ENCODE measurements at places on chromosomes 11 and 22.

GRCh38 chr11:103851166-103851651 lies 185.2 kb upstream of the DDI1 start:
- no peak for DNase-seq

DNA sequence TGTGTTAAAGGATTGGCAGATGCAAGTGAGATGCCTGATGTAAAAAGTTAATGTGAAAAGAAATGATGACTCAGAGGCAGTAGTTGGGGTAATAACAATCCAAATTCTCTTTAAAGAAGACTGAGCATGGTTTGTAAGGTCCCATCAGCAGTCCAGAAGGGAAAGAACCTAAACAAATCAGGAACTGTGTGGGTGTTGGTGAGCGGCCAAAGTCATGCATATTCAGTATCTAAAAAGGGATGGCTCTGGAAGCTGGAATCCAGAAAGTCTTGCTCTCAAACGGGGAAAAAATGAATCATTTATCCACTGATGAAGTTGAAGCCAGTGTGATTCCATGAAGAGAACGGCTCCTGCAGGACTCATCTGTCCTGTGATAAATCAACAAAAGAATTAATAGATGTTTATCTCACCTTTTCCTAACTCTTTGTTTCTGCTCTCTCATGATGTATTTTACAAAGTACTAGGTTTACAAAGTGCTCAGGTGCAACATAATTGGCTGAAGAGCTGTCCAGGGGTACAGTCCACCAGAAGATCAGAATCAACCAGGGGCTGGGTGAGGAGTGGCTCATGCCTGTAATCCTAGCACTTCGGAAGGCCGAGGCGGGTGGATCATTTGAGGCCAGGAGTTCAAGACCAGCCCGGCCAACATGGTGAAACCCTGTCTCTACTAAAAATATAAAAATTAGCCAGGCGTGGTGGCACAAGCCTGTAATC lies 20.5 kb upstream of the SORL1-AS1 start:
- no peak for DNase-seq

DNA sequence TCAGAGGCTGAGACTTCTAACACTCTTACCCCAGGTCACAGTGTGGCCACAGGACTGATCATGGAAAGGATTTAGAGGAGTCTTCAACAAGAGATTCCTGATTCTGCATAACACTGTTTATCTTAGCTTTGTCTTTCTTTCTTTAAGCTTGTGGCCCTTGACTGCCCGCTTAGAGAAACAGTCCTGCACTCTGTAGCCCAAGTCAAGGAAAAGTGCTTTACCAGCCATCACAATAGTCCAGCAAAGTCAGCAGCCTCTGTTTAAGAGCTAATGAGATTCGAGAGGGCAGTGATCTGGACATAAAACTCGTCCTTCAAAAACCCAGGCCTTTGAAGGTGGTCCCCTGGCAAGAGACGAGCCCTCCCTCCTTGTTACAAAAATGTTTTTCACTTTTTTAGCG lies 30.0 kb downstream of the PRDM10 start:
- DNase-seq, result no peak

- DNase-seq, result no peak
Observed at GRCh38 chr22:39724857-39725256, 154.3 kb downstream of the CACNA1I start.

DNA sequence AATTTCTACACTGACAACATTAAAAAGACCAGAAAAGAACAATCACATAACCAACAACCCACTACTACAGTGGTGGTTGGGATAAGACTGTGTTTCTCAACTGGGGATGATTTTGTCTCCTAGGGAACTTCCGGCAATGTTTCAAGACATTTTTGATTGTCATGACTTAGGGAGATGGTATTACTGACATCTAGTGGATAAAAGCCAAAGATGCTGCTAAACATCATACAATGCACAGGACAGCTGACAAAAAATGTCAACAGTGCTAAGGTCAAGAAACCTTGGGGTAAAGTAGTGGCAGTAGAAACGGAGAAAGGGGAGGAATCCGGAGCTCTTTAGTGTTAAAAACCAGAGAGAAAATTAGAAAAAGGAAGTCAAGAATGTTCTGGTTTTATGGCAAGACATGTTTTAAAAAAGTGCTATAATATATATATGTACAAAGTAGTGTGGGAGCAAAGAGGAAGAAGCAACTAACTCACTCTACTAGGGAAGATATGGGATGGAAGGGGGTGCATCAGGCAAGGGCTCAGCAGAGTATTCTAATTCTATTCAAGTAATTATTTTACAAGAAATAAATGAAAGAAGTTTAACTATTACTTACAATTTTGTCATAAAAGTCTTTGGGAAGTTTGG lies 37.2 kb downstream of the CKAP5 start:
- DNase-seq, result no peak

DNA sequence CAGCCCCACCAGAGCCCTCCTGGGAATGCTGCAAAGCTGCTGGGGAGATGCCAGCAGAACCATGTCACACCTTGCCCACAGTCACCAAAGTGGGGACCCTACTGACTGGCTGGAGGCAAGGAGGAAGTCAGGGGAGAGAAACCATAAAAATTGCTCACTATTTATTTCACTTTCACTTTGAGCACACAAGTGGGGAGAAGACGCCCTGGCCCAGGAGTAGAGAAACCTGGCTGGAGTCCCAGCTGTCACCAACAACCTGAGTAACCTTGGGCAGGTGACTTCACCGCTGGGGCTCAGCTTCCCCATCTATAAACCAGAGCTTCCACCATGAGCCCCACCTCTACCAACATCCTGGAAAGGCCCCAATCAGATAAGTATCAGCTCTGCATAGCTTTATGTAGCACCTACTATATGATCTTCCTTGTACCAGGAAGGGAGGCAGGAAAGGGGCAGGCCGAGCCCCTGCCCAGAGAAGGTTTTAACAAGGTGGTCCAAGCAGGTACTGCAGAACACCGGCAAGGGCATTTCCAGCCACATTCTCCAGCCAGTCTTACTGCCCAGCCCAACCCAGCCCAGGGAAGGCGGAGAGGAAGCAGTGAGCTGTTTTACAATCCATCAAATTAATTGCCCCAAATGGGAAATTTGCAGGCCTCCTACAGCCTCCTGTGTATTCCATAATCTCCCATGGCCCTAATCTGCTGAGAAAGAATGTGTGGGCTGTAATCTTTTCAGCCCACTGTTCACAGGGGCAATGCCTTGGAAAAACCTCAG lies 27.6 kb downstream of the PLEKHA7 start:
- DNase-seq, result peak; percentile 72

DNA sequence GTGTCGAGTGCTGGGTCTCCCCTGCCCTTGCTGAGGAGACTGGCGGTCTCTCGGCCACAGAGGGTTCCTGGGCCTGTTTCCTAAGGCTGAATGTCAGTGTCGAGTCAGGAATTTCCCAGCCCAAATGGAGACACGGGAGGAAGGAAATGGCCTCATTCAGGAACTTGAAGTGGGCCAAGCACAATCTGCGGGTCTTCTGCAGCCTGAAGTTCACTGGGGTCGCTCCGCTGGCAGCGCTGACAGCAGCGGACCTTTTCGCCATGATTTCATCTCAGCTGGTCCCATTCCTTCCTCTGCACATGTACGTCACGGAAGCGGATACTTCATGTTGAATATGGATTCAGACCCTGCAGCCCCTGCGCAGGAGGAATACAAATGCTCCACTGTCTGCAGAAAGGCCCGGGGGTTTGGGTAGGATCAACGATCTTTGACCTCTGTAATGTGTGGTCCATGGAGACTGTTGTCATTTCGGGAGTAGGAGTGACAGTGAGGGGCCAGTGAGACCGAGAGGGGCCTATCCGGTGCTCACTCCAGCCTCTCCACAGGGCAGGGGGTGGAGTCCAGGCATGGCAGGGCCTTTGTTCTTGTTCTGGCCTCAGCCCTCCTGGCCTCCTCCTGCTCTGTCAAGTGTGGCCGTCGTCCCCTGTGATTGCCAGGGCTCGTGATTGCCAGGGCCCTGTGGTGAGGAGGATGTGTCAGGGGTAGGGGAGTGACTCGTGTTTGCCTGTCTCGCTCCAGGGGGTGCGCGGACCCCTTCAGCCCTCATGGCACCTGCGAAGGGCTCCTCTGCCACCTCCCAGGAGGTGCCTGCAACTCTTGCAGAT lies 402.3 kb downstream of the TBC1D22A start:
- DNase-seq, result no peak

DNA sequence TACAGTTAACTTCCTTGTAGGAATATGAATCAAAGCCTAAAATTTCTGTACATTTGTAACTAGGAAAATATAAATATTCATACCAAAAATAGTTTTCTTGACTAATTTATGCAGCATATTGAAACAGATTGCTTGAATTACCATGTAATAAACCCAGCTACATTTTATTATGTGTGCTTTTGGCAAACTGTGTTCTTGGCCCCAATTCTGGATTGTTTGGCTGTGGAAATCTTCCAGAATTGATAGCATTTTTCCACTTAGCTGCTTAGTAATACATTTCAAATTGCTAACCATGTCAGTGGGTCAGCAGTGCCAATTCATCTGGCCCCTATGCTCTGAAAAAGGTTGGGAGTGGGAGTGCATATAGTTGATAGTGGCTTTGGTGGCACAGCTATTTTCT lies 32.3 kb downstream of the PDHX start:
- DNase-seq, result no peak

DNA sequence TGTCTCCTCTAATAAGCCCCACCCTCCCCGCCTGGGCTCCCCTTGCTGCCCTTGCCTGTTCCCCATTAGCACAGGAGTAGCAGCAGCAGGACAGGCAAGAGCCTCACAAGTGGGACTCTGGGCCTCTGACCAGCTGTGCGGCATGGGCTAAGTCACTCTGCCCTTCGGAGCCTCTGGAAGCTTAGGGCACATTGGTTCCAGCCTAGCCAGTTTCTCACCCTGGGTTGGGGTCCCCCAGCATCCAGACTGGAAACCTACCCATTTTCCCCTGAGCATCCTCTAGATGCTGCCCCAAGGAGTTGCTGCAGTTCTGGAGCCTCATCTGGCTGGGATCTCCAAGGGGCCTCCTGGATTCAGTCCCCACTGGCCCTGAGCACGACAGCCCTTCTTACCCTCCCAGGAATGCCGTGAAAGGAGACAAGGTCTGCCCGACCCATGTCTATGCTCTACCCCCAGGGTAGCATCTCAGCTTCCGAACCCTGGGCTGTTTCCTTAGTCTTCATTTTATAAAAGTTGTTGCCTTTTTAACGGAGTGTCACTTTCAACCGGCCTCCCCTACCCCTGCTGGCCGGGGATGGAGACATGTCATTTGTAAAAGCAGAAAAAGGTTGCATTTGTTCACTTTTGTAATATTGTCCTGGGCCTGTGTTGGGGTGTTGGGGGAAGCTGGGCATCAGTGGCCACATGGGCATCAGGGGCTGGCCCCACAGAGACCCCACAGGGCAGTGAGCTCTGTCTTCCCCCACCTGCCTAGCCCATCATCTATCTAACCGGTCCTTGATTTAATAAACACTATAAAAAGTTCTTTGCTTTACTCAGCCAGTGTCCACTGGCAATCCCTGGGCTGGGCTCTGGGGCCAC lies 14.4 kb downstream of the TSKU start:
- no peak for DNase-seq

All from GM12892 (cell line).